ENCODE measurements at places on chromosomes 1 and 21. TPM values are rescaled to one million over a fixed set of nuclear protein-coding genes. Genes with fewer than 3 reads are reported as not detected.

DNA sequence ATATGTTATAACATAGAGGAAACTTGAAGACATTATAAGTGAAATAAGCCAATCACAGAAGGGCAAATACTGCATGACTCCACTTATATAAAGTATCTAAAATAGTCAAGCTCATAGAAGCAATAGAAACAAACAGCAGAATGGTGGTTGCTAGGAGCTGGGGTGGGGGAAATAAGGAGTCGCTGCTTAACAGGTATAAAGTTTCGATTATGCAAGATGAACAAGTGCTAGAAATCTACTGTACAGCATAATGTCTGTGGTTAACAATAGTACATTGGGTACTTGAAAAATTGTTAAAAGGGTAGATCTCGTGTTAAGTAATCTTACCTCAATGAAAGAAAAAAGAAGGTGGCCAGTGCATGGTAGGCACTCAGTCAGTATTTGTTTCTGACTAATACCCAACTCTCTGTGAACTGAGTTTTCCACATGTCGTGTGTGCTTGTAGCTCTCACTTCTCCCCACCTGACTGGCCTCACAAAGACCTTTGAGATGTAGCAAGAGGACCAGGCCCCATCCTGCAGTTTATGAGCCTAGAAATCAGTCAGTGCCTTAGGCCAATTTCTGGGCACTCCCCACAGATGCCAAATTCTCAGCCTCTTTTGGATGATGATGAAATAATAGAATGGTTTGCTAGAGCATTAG, 14.7 kb upstream of the SPRR5 start:
- no peak for DNase-seq

DNA sequence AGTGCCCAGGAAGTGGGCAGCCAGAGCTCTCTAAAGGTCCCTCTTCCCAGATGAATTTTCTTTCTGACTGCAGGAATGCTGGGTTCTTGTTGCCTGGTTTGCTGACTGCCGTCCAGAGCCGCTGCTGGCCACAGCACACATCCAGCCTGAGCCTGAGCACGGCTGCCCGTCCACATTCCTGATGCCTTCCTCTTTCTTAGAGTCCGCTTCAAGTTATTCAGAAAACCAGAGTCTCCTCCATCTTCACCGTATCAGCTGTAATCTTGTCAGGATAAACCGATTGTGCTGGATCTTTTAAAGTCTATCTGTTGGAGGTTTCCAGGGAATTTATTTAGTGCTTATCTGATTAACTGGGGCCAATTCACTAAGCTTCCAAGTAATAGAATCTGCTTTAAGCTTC, 84.8 kb upstream of the BCAR3 start:
- no peak for DNase-seq

- DNase-seq = no peak
Measured at GRCh38 chr1:205772607-205773032, 2.7 kb downstream of the RAB29 start.

GRCh38 chr1:59733443-59734141, 81.2 kb upstream of the HOOK1 start:
- DNase-seq = no peak

The GBP5 gene
- 2.1 TPM for total RNA-seq

The NIBAN1 gene
- total RNA-seq = 209 TPM

DNA sequence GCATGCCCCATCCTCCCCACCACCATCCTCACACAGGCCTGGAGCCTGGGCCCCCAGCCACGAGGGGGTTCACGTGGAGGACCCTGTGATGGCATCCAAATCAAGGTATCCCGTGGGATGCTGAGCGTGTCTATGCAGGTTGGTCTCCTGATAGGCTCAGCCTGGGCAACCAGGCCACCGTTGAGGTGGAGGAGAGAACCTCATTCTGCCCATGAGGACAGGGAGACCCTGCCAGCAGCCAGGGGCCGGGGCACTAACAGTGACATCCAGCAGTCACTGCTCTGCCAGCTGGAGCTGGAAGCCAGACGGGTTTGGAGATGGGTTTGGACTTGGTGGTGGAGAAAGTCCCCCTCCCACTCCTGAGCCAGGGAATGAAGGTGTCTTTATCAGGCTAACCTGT, 582.8 kb downstream of the MATN1 start:
- no peak for DNase-seq

- DNase-seq = no peak
Measured at GRCh38 chr1:47213230-47213963, 18.6 kb downstream of the TAL1 start.

DNA sequence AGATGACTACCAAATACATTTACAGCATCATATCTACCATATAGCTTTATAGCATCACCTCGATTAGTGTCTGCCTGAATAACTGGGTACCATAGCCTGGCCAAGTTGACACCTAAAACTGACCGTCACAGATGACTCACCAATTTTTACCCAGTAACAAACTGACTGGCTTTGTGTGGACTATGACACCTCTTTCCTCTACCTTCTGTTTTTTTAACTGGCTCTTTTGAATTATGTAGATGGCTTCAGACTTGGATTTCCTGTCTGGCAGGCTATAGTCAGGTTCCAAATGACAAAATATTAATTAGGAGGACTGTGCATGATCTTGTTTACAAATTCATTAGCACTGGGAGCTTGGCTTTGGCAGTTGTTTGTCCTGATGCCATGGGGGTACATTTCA, 360.3 kb downstream of the TGFB2 start:
- no peak for DNase-seq

- peak; percentile 53 for DNase-seq
Measured at GRCh38 chr1:25168193-25169071, 63.9 kb downstream of the SYF2 start.

GRCh38 chr1:228830954-228831481, 95.7 kb downstream of the RHOU start:
- DNase-seq = peak; percentile 30

DNA sequence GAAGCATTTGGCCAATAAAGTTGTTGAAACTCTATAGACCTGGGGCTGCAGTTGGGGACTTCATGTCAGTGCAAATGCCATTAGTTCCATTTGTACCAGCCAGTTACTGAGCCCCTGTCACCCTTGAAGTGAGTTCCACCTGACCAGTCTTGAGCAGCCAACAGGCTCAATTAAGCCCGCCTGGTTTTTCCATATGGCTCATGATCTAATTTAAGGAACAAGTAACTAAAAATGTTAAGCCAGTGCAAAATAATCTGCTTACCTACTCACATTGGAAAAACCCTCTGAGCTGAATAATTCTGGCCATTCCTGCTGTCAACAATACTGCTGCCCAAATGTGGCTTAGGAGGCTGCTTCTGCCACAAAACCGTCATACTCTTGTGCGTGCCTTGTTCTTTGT, 21.6 kb downstream of the NSUN4 start:
- DNase-seq = no peak

DNA sequence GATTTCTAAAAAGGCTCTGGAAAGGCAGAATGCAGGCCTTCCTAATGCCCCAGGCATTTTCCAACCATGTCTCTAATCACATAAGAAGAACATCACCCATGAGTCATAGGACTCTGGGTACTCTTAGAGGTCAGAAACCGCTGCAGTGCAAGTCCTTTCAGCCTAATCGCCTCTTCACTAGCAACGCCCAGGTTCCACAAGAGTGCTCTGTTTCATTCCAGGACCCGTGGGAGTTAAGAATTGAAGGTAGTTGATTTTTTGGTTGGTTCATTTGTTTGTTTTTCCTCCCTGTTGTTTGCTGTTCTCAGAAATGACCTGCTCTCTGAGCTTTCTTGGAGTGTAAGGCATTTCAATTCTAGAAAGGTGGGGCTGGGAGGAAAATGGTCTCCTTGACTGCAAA, 123.2 kb downstream of the NR5A2 start:
- no peak for DNase-seq

DNA sequence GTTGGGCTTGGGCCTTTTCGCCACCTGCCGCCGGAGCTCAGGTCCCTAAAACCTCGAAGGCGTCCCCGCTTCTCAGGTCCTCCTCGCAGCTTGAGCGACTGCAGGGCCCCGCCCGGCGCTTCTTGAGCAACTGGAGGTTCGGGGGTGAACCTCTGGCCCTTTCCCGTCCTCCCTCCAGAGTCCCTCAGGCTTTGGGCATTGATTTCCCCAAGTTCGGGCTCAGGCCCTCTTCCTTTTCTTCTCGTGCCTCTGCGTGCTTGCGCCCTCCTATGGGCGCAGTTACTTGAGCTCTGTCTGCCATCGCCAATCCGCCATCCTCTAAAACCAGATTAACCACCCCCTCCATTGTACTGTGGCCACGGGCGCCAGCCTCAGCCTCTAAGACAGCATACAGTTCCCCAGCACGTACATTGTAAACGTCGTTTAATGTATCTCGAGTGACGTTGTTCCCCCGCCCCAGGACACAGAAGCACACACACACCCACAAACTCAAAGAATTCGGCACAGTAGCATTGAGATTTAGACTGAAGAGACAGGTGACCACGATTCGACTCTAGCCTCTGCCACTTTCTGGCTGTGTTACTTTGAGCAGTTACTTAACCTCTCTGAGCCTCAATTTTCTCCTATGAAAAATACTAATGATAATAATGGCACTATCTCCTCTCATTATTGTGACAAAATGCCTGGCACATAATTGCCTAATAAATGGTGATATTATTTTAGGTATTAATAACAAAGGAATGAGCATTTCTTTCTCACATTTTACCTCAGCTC, 22.6 kb downstream of the BTG2 start:
- DNase-seq = peak; percentile 82

The TAS1R1 gene
- total RNA-seq = not detected

- no peak for DNase-seq
Measured at GRCh38 chr1:51218570-51218969, 17.5 kb upstream of the RNF11 start.
